ENCODE measurements at places on chromosomes 3 and 15. TPM values are rescaled to one million over a fixed set of nuclear protein-coding genes. Genes with fewer than 3 reads are reported as not detected.
A peak's percentile ranks its signal among the peaks of the same experiment; 100 is the strongest.

DNA sequence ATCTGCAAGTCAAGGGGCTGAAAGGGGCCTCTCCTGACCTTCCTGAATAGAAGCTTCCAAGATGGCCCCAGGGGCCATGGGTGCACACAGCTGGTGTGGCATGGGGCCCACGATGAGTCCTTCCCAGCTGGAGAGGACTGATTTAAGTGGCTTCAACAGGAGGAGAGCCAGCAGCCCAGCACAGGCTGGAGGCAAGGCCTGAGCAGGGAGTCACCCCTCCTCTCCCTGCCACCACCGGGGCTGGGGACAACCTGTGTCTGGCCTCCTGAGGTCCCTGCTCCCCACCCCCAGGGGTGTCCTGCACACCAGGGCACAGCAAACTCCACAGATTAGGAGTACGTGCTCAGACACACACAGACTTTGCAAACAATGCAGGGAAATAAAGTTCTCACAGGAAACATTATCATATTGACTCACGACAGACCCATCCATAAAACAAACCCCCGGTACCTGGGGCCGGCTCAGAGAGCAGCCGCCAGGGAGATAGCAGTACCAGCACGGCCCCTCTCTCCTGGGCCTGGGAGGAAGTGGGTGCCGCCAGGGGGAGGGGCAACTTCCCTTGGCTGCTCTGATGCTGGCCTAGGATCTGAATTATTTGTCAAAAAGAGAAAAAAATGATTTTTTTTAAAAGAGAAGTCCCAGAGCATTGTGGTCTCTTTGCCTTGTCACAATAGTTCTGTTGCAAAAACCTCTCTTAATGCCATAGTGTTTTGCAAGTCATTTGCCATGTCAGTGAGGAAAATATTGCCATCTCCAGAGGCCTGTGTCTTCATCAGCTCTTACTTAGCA is 21.9 kb upstream of the TSEN2 start:
- DNase-seq: no peak

- DNase-seq: no peak
These were observed 50.2 kb downstream of the CA12 start for GRCh38 chr15:63331456-63331855.

DNA sequence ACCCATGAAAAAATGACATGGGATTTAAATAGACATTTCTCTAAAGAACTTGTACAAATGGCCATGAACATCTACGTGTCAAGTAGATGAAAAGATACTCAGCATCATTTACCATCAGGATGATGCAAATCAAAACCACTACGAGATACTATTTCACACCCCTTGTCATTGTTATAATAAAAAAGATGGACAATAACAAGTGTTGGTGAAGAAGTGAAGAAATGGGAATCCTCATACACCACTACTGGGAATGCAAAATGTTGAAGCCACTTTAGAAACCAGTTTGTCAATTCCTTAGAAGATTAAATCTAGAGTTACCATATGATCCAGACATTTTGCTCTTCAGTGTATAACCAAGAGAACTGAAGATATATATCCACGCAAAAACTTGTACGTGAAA is 57.9 kb downstream of the TIMP4 start:
- DNase-seq: no peak

DNA sequence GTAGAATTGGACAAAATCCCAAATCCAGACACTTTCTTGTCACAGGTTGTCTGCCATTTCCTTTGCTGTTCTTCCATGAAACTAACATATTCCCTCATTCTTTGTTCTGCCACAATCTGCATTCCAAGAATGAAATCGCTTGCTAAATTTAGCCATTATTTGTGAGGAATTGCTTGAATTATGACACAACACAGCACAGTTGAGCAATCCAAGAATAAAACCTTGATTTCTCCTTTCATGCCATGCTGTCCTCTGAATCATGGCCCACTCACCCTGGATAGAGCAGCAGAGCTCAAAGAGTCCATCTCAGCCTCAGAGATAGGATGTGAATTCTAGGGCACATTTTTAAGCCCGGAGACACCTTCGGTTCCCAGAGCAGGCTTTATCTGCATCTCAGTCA is 35.2 kb upstream of the GREM1 start:
- no peak for DNase-seq

DNA sequence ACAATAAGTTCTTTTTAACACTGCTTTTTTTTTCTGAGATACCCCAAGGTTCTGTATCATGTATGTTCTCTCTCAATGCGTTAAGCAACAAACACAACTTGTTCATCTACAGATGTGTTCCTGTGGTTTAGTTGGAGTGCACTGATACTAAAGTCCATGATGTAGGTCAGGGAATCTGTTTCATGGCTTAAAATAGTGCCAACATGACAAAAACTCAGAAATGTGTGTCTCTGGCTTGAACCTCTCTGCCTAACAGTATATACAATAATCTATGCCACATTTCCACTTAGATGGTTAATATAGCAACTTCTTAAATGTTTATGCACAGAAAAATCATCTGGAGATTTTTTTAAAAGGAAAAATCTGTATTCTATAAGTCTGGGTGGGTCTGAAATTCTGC is 51.1 kb downstream of the TM4SF18 start:
- DNase-seq: no peak

DNA sequence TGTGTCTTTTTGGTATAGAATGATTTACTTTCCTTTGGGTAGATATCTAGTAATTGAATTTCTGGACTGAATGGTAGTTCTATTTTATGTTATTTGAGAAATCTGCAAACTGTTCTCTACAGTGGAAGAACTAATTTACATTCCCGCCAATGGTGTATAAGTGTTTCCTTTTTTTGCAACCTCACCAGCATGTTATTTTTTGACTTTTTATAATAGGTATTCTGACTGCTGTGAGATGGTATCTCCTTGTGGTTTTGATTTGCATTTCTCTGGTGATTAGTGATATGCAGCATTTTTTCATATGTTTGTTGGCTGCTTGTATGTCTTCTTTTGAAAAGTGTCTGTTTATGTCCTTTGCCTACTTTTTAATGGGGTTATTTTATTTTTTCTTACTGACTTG is 607.2 kb downstream of the OTOL1 start:
- no peak for DNase-seq

DNA sequence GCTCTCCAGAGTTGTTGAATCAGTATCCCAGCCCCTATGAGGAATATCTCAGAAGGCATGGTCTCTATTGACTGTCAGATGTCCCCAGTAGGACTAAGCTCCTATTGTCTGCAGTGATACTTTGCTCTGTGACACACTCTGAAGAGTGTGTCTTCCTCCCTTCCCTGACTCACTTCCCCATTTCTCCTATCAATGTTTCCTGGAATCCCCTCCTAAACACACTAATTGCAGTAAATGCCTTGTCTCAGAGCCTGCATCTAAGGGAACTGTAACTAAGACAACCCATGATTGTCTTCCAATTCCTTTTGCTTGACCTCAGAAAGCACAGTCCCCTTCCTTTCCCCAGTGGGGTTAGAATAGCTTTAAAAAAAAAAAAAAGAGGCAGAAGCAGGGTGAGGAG is 397.3 kb upstream of the PROK2 start:
- no peak for DNase-seq

DNA sequence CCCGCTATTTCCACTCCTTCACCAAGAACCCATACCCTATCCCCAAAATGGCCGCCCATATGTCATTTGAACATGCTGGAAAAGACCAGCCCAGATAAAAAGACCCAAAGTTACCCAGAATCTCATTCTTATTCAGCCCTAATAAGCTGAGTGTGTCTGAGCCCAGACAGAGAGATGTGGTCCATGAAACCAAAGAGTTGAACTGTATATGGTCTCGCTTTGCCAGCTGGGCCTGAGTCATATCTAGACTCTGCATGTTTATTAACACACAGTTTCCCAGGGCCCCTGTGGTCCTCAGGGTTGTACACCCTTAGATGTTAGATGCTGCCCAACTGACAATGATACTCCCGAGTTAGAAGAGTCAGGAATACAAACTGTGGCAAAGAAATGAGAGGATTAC is 201.9 kb upstream of the STRIT1 start:
- DNase-seq: no peak

DNA sequence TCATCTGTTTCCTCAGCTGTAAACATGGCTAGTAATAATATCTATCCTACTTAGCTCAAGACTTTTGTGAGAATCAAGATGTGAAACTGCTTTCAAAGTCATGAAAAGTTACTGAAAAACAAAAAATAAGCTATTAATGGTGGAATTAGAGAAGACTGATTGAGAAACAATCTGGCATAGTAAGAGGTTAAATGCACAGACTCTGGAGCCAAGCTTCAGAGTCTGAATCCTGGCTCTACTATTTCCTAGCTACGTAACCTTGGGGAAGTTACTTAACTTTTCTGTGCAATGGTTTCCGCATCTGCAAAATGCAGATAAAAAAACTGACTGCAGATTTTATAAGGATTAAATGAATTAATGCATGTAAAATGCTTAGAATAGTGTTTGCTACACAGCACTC is 28.8 kb downstream of the LRRFIP2 start:
- no peak for DNase-seq

DNA sequence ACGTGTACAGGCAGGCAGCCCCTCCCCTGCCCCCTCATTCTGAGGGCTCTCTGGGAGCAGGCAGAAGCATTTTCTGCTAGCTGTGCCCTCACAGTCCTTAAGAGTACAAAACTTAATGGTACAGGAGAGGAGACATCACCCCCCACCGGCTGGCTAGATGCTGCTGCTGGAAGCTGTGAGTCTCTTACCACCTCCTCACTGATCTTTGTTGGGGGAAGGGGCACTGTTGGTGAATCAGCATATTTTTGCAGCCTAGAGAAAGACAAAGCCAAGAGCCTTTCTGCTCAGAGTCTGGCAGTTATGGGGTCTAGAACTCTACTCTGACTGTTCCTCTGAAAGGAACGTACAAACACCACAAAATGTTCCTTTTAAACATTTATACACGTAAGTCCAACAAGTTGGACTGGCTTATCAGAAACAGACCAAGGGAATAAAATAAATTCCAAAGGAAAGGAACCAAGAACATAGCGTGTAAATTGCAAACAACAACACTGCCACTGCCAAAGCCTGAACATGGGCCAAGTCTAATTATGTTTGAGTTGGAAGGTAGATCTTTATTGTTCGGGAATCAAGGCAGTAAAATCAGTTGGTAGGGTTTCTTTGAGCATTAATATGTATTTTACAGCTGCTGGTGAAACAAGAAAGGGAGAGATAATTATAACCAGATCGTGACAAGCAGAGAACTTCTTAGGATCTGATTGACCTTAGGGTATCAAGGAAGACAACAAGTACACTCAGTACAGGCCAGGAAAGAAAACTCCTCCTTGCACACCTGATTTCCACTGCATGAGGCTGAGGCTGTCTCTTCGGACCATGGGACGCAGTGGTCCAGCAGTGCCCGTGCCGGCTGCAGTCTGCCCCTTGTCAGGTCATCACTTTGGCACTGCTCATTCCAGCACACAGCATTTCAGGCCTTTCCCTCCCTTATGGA is 27.4 kb downstream of the CLK3 start:
- no peak for DNase-seq

GRCh38 chr3:9183811-9184460 is 65.5 kb downstream of the SRGAP3 start:
- peak; percentile 94 for DNase-seq

GRCh38 chr3:51276046-51276445 is 109.0 kb upstream of the MANF start:
- no peak for DNase-seq

DNA sequence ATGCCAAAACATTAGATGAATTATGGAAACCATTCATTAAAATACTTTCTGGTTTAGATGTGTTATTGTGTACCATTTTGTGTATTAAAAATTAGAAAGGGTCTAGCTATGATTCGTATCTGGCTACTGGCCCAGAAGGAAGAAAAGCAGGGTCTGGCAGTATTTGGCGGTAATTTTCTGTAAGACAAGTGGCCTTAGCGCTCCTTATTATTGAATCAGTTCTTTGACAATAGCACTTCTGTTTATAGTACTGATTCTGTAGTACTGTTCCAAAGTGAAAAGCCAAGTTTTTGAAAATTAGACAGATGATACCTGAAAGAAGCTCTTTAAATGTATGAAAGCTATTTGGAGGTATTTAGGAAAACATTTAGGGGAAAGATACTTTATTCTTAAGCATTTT is 10.2 kb downstream of the GLCE start:
- no peak for DNase-seq

DNA sequence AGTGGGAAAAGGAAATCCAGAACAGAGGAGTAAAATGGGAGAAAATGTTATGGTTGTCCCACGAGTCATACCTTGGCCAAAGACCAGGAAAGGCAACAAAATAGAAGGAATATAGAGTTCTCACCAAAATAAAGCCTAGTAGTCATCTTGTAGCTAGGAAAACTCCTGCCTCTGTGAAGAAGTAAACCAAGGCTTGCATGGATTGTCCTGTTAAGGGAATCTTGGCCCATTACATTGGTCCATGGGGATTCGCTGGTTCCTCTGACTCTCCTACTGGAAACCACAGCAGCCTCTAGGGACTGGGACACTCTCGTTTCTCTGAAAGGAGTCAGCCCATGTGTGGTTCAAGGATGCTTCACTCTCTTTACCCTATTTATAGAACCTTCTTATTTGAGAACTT is 62.9 kb upstream of the FNDC3B start:
- no peak for DNase-seq

ATP13A5 gene
- total RNA-seq: not detected

IRAK2 gene
- 0.26 TPM for total RNA-seq

MRPS25 gene
- 28.9 TPM for total RNA-seq

NGRN gene
- 47.8 TPM for total RNA-seq

ST6GAL1 gene
- 27.3 TPM for total RNA-seq

ALDH1A2 gene
- 30.8 TPM for total RNA-seq

P4HTM gene
- 15.3 TPM for total RNA-seq

ZNF501 gene
- 9.9 TPM for total RNA-seq

OR5K2 gene
- total RNA-seq: not detected

TM2D3 gene
- total RNA-seq: 58.4 TPM

HDC gene
- total RNA-seq: not detected
